ENCODE measurements at places on chromosomes 6 and 20.

- DNase-seq = no peak
These were observed 7.2 kb upstream of the ZSCAN9 start for GRCh38 chr6:28217890-28218289.

DNA sequence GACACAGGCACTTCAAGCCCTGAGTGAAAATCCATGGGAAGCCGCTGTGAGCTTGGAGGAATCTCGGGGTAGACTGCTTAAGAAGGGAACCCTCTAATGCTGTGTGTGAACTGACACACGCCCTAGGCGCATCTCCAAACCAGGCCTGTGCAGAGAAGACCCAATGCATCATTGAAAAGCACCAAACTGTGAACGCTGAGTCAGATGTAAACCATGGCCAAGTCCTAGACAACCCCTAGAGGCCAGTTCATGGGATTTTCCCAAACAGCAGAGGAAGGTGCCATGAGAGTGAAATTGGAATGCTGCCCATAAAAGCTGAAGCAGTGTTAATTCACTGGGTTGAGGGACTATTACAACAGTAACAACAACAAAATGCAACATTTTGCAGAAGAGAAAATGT is 296.5 kb downstream of the SMOC2 start:
- DNase-seq = no peak

DNA sequence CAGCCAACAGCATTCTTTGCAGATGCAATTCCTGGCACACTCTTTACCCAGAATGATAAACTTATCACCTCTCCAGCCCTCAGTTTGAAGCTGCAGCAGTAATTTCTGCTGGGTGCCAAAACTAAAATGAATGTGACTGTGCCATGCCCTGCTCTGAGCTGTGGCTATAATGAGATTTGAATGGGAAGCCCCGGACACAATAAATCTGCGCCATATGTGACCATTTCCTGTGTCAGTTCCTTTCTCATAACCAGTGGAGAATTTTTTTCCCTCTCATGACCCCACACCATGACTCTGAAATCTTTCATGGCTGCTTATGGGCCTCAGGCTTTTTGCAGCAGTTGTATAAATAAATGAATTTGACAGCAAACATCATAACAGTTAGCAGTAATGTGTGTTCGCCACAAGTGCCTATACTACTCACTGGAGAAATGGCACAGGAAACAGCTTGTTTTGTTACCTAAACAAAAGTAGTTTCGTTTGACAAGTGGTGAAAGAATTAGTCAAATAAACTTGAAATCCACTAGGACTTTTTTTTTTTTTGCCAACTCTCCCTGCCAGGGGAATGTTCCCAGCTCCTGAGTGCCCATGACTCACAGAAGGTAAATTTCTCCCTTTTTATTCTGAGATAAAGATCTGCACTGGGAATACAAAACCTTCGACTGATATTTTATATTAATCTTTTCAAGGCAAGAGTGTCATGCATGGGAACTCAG is 408.4 kb downstream of the PKHD1 start:
- no peak for DNase-seq

DNA sequence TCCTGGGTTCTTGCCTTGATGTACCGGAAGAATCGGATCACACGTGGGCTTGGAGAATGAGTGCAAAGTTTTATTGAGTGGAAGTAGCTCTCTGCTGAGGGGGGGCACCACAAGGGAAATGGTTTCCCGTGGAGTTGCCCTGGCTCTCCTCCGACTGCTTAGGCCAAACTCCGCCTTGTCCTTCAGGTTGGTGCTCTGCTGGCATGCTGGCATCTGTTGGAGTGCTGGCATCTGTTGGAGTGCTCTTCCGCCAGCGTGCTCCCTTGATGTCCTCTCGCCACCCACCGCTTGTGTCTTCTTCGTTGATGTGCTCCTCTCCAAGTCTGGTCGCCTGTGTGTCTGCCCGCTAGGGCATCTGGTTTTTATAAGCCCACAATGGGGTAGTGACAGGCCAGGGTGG is 317.1 kb upstream of the HSF2 start:
- DNase-seq = no peak

- no peak for DNase-seq
These were observed 4.0 kb upstream of the MCUR1 start for GRCh38 chr6:13818341-13818740.

DNA sequence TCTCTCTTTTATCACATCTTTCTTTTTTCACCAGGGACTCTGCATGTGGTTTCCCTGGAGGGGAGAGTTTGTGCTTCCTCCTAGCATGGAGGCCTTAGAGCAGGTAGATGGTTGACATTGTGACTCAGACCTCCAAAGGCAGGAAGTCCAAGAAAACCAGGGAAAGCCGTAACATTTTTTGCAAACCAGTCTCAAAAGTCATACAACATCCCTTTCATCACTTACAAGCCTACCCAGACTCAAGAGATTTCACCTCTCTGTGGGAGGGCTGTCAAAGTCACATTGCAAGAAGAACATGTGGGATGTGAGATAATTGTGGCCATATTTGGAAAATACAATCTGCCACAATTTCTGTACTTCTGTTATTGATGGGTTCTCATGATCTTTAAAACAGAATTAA is 46.2 kb downstream of the SNRNP48 start:
- DNase-seq = no peak

DNA sequence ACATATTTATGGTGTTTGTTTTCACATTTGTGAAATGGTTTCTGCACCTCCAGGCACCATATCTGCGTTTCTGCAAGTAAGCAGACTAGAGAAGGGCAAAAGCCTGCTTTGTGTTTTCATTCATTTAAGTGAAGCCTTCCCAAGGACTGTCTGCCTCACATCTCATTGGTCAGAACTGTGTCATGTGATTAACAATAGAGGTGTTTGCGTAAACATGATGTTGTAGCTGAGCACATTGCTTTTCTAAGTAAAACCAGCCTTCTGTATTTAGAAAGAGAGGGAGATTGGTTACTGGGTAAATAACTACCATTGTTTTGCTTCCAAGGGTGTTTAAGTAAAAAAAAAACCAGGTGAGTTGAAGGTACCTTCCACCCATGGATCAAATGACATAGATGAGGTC is 39.7 kb downstream of the SH3BGRL2 start:
- no peak for DNase-seq

- DNase-seq = no peak
These were observed 30.5 kb downstream of the GRM4 start for GRCh38 chr6:34115403-34115795.

DNA sequence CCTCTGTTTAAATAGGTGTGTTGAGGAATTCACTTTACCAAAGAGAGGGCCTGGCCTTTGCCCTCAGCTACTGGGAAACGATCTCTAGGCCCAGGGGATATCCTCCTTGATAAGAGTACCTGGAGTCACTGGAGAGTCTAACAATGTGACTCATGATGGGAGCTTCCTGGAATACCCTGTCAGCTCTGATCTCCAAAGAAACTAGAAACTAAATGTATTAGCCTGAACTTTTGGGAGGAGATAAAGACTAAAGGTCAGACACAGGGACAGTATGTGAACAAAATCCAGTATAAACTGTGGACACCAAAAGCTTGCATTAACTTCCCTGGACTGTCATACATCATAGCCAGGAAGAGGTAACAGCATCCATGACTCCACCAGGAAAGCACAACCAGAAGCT is 148.5 kb downstream of the RNGTT start:
- DNase-seq = no peak

DNA sequence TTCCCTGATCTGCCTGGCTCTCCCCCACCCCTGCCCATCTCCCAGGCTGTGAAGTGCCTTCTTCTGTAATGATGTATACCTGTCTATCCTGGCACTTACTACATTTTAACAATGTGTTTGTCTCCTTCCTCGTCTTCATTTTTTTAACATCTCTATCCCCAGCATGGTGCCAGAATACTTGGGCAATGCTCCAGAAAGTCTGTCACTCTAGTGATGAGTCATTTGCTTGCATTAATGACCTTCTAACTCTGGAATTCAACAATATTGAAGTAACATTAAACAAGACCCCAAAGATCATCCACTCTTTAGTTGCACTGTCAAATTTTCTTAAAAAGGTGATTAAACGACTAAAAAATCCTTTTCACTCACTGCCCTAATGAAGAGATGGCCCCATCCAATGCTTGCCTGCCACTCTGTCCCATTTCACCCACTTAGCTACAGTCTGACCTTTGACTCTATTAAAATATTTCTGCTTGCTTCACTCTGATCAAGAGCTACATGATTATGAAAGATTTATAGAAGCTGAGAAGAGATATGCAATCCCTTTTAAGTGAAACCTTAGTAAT is 7.7 kb upstream of the KLHL31 start:
- no peak for DNase-seq

DNA sequence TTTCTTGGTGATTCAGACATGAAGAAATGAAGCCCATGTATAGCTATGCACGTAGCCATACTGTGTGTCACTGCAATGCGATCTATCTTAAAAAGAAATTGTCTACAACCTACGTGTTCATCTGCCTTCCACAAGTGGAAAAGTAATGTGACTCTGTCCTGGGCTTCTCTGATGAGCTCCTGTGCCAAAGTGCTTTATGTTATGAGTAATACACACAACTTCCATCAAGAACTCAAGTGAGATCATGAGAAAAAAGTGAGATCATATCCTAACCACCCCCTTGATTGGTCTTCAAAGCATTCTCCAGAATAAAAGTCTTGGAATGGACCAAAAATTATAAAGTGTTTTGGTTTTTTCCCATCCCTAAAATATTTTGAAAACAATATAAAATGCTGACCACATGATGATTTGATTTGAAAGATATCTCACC is 114.3 kb downstream of the DST start:
- no peak for DNase-seq

GRCh38 chr6:29655658-29656057 is 1.2 kb upstream of the MOG start:
- DNase-seq = no peak

DNA sequence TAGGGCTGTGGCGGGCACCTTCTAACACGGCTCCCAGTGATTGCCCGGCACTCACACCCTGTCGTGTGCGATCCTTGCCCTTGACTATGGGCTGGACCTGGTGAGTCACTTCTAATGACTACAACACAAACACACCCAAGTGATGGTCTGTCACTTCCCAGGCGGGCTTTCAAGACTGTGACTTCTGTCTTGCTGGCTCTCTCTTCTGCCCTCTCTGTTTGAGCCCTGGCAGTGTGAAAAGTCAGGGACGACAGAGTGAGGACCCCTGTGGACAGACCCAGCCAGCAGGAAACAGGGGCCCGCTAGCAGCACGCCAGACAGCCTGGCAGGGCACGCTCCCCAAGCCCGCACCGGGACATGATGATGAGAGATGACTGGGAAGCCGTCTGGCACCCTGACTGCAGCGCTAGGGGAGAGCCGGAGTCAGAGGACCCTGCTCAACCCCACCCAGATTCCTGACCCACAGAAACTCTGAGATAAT is 43.0 kb downstream of the KIF16B start:
- no peak for DNase-seq

DNA sequence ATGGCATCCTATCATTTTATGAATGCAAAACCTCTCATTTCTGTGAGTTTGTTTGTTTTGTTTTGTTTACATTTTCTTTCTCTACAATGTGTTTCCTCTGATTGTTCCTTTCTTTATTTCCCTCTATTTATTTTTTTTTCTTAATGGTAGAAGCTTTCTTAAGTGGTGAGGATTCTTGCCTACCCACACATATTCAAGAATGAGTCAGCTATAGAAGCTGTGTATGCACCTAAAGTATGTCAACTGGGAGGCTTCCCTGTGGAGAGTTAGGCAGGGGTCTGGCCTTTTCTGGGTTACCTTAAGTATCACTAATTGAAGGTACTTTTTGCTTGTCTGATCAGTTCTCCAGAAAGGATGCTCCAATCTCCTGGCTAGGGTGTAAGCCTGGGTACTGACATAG is 354.0 kb downstream of the ESR1 start:
- no peak for DNase-seq

- DNase-seq = no peak
These were observed 137.2 kb downstream of the NCOA3 start for GRCh38 chr20:47638851-47639250.

DNA sequence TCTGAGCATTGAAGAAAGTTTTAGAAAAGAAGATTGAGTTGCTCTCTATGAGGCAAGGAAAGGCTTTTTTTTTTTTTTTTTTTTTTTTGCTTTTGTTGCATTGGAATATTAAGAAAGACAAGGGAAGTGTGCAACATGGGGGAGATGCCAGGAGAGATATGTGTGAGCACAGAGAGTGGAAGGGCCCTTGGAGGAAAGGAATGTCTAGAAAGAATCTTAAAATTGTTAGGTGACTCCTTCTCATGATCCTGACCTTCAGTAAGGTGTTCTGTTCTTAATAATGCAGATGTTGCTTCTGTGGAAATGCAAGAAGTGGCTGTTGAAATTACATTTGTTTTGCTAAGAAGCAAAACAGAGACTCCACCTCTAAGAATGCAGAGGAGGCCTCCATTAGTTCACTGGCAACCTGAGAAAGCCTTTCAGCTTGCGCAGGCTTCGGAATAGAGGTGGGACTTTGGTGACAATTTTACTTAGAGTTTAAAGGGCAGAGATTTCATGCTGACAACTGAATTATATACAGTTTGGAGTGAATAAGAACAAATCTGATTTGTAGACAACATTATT is 118.0 kb upstream of the ASCC3 start:
- DNase-seq = no peak

- no peak for DNase-seq
These were observed 766 bp upstream of the NUS1 start for GRCh38 chr6:117674503-117674902.

DNA sequence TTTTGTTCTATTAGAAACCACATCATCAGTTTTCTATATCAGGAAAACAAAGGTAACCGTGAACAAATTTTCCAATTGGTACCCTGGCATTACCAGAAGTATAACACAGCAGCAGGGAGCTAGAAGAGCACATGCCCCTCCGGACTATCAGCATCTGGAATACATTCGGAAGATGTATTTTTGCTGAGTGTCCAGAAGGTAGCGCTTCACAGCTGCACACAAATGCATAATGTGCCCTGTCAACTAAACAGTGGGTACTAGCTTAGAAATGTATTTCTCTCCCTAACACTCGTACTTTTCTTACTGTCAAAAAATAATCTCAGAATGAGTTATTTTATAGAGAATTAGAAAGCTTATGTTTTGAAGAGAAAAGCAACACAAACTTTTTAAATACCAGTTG is 77.6 kb downstream of the HUS1B start:
- DNase-seq = no peak

- no peak for DNase-seq
These were observed 10.2 kb downstream of the CASS4 start for GRCh38 chr20:56422076-56422823.

DNA sequence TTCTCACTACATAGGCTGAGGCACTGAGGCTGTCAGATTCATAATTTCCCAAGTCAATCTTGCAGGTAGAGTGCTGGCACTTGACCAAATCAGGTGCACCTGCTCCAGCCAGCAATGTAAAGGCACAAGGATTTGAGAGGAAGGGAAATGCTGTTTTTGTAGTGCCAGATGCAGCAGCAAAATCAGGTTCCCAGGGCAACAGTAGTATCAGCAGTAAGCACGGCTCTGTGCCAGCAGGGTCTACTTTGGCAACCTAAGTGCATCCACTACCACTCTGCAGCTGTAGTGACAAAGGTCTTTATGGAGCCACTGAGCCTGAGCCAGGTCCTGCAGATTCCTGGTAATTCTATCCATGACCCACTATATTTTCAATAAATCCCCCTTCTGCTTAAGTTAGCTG is 329.5 kb downstream of the TPBG start:
- no peak for DNase-seq

Measured in Ammon's horn (tissue), 1 donor.